ENCODE measurements at places on chromosomes 1 and 21.

GRCh38 chr1:172206256-172206655 is 214.2 kb upstream of the C1orf105 start:
- DNase-seq = no peak

DNA sequence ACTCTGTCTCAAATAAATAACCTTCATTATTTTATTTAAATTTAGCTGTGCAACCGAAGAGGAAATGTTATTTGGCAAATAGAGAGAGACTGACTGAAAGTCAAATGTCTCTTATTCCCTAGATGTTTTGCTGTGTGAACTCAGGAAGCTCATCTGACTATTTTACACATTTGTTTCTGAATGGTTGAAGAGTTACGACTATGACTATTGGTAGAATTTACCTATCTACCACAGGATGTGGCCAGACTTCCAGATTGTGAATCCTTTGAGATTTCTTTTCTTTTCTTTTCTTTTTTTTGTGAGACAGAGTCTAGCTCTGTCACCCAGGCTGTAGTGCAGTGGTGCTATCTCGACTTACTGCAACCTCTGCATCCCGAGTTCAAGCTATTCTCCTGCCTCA is 5.3 kb upstream of the SDE2 start:
- no peak for DNase-seq

DNA sequence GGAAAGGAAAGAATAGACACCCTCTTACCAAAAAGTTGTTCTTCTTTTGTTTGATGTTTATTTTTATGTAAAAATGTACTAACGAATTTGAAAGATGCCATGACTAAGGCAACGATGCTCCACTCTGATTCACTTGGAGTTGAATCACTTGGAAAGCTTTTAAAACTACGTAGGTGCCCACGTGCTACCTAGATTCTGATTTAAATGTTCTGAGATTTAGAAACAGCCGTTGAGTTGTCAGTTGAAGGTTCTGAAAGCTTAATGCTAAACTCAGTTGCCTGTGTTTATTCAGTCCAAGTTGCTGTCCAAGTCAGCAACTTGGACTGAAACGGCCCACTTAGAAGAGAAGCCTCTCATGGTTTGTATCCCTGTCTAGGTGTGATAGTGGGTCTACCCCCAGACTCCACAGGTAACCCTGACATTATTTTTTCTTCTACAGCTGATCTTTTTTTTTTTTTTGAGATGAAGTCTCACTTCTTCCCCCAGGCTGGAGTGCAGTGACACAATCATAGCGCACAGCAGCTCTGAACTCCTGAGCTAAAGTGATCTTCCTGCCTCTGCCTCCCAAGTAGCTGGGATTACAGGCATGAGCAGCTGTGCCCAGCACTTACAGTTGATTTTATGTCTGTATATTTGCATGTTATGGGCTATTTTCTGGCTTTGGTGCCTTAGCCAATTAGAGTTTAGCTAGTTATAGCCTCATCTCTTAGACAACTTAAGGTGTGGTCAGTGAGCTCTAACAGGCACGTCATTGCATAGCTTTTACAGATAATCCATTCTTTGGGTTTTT is 1.4 kb upstream of the VAMP4 start:
- DNase-seq = peak; percentile 59

- DNase-seq = no peak
These were observed 49.1 kb upstream of the IFNLR1 start for GRCh38 chr1:24235921-24236788.

- no peak for DNase-seq
These were observed 77.9 kb upstream of the LPGAT1 start for GRCh38 chr1:211908453-211908852.

DNA sequence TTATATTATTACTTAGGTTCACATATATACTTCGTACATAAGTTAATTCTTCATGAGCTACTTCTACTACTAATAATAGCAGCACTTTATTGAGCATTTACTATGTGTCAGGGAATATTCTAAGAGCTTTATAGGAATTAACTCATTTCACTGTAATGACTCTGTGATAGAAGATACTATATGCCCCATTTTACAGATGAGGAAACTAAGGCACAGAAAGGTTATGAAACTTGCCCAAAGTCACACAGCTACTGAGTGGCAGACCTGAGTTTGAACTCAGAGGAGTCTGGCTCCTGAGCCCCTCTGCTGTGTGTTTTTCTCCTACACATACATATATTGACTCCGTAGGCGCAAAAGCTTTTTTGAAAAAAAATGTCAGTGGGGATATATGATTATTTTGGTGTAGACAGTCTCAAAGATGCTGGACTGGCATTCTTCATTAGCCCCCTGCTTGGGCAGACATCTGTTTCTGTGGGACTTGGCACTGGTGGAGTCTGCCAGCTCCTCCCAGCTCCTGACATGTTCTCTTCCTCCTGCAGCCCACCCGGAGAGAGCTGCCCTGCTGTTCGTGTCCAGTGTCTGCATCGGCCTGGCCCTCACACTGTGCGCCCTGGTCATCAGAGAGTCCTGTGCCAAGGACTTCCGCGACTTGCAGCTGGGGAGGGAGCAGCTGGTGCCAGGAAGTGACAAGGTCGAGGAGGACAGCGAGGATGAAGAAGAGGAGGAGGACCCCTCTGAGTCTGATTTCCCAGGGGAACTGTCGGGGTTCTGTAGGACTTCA is 70.9 kb downstream of the TCP10L start:
- DNase-seq = no peak

Measured in NCI-H524 (cell line).